Occipital lobe (tissue), 3 donors: ENCODE measurements at places on chromosomes 1 and 21. TPM values are rescaled to one million over a fixed set of nuclear protein-coding genes. Genes with fewer than 3 reads are reported as not detected.

The GBP7 gene
- total RNA-seq, result not detected

The FCRLB gene
- 3.1 TPM for total RNA-seq

The PPP1R8 gene
- 51.9 TPM for total RNA-seq

The CHIT1 gene
- total RNA-seq, result not detected

The CCDC18 gene
- total RNA-seq, result 8.6 TPM

The ASB17 gene
- not detected for total RNA-seq

The CMPK1 gene
- 147 TPM for total RNA-seq

The BOLA1 gene
- total RNA-seq, result 12.0 TPM

The FOXE3 gene
- total RNA-seq, result not detected

The NUP210L gene
- total RNA-seq, result under 0.01 TPM

The TMPRSS3 gene
- not detected for total RNA-seq

The INAVA gene
- total RNA-seq, result 1.4 TPM

The PSEN2 gene
- total RNA-seq, result 28.2 TPM

The MCOLN3 gene
- not detected for total RNA-seq

The CDA gene
- total RNA-seq, result not detected

The LCA5L gene
- not detected for total RNA-seq

The RAD54L gene
- 1.1 TPM for total RNA-seq

The MEX3A gene
- total RNA-seq, result 42.4 TPM

The HYI gene
- 32.1 TPM for total RNA-seq

The TMEM81 gene
- 3.4 TPM for total RNA-seq

The FAM72B gene
- total RNA-seq, result 1.7 TPM

The KRTAP11-1 gene
- total RNA-seq, result not detected

The C1orf115 gene
- total RNA-seq, result 31.0 TPM
